RWPE2 (cell line): ENCODE measurements at places on chromosomes 3 and 15.
A peak's percentile ranks its signal among the peaks of the same experiment; 100 is the strongest.

DNA sequence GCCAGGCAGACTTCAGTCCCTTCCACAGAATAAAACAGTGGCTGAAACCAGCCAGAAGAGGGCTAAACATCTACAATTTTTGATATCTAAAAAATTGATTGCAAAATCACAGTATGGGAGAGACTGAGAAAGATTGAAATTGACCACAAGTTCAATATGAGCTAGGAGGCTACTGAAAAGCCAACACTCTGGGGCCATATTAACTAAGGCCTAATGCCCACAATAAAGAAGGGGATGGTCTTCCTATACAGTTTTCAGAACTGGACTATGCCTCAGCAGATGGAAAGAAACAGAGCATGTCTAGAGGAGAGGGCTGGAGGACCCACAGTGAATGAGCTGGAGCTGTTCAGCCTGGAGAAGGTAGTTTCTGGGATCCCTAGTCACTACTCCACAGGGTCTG, 53.2 kb downstream of the WNT7A start:
- peaks cover 6% of the 10 kb centered on the region; the same call in 1 of the 2 replicates for H3K36me3 ChIP-seq
- DNase-seq: no peak
- H3K4me1 ChIP-seq: peaks cover 45% of the 10 kb centered on the region

DNA sequence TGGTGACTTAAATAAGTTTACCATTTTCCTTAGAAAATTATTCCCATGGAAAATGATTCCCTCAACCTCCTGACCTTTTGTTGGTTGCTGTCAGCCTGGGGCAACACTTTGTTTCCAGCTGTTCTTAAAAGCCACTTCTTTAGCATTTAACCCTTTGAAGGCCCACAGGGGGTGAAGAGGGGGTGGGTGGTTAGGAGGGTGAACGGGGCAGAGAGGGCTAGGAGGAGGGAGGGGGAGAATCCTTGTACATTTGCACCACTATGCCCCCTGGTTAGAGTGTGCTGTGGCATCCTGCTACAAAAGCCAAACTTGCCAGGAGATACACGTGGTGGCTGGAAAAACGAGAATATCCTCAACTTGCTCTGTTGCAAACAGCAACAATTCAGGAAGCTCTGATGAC, 273.2 kb upstream of the RGMA start:
- no peaks in the 10 kb centered on the region for H3K4me1 ChIP-seq
- H3K36me3 ChIP-seq: no peaks in the 10 kb centered on the region
- no peak for DNase-seq

- no peak overlapping the region for H3K4me3 ChIP-seq
- H3K27ac ChIP-seq: no peak overlapping the region
- no peaks in the 10 kb centered on the region for H3K27me3 ChIP-seq
- no peak for DNase-seq
These were observed 4.7 kb upstream of the GNB4 start for GRCh38 chr3:179455954-179456353.

- H3K27me3 ChIP-seq: no peaks in the 10 kb centered on the region
- DNase-seq: no peak
- peaks cover 38% of the 10 kb centered on the region for H3K4me1 ChIP-seq
These were observed 23.0 kb downstream of the CMTM7 start for GRCh38 chr3:32414522-32415202.

DNA sequence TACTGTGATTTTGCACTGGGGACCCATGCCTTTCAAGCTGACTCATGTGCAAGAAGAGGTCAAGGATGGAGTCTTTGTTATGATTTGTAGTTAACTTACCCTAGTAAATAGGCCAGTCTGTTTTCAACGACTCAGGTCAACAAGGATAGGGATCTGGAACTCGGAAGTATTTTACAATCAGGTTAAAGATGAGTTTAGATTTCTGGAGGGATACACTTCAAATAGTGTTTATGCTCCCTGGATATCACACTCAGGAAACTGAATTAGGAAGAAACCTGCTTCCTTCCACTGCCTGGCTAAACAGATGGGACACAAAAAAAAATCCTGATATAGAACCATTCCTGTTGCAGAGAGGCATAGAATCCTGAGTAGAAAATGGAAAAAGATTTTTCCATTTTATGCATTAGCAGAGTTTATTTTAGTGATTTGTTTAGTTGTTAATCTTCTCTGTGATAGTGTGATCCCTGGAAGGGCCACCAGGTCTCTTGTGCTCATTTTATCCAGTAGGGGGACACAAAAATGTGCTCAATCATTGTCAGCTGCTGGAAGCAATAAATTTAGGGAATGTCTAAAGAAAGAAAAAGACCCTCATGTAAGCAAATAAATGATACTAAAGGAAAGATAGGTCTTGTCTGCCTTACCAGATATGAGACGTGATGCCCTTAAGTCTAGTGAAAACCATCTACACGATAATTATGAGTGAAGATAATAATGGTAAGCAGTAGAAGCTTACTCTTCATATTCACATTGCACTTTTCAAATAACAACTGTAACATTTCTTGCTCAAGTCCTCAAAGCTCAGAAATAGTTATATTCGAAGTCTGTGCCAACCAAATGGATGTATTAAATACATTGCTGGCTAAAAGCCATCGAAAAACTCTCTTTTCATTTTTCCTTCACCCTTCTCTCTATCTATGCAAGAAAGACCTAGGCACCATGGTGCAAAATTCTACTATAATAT, 452.1 kb upstream of the KCNMB2 start:
- no peaks in the 10 kb centered on the region for H3K4me1 ChIP-seq
- no peaks in the 10 kb centered on the region for H3K36me3 ChIP-seq
- no peak overlapping the region for H3K4me3 ChIP-seq

DNA sequence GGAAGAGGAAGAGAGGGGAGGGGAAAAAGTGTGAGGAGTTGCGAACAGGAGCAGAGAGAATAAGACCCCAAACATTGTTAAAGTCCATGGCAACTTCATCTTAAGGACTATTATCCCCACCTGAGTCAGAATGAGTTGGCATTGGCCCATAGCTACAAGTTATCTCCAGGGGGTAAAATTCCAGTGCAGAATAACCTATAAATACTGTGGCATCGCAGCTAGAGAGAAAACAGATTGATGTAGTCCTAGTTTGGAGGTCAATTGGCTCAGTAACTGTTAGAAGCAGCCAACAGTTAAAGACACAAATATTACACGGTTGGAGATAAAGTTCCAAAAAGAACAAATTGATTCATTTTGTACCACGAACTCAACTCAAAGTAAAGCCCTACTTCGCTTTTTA, 313.9 kb upstream of the CCDC54 start:
- no peaks in the 10 kb centered on the region for H3K4me1 ChIP-seq
- no peaks in the 10 kb centered on the region for H3K36me3 ChIP-seq
- H3K4me3 ChIP-seq: no peak overlapping the region

DNA sequence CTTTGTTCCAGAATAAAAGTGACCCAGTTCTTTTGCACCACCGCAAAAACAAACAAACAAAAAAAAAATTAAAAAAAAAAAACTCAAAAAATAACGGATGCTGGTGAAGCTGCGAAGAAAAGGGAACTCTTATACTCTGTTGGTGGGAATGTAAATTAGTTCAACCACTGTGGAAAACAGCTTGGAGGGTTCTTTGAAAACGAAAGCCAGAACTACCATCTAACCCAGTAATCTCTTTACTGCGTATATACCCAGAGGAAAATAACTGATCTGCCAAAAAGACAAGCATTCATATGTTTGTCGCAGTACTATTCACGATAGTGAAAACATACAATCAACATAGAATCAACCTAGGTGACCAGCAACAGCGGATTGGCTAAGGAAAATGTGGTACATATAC, 298.9 kb upstream of the CBLB start:
- no peak for DNase-seq
- no peak overlapping the region for H3K4me3 ChIP-seq
- H3K4me1 ChIP-seq: no peaks in the 10 kb centered on the region
- H3K27me3 ChIP-seq: no peaks in the 10 kb centered on the region
- no peak overlapping the region for H3K27ac ChIP-seq

DNA sequence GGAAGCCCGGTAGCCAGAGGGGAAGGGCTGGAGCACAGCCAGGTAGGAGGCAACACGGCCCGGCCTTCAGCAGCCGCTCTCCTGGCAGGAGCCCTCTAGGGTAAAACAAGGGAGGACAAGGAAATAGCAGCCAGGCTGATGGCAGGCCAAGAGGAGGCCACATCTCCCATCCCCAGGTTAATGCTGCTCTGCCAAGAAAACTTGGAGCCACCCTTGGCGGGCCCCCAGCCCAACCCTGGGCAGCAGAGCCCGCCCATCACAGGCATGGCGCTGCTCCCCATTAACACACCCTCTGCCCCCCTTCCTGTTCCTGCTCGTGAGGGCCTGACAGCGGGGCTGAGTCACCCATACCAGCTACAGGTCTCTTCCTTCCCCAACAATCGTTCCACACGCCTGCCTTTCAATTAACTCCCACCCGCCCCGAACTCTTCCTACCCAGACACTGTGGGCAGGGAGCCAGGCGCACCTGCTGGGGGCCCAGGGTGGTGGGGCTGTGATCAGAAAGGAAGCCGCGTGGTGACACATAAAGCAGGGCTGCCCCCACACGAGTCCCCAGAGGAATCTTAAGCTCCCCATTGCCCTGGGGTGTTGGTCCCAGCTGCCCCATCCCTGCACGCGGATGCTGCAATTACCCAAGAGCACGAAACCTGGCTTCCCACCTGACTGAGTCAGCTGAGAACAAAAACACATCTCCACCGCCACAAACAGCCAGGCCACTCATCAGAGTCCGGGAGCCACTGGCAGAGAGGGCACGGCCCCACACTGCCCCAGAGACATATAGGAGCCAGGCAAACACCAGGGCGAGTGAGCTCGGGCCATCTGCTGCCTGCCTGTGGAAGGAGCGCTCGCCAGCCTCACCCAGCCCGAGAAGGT, at the start of gene C15orf62:
C15orf62 (plus strand) TSS at position 707 of the 873 bp plus-strand sequence. CDS start 516 bp downstream, outside the sequence.
- peaks cover 18% of the 10 kb centered on the region for H3K36me3 ChIP-seq
- DNase-seq: peak; percentile 99
- H3K4me3 ChIP-seq: no peak within 1 kb of the TSS
- H3K27me3 ChIP-seq: no peaks in the 10 kb centered on the region

GRCh38 chr3:153254361-153254760, 92.3 kb downstream of the RAP2B start:
- H3K4me1 ChIP-seq: peaks cover 31% of the 10 kb centered on the region
- DNase-seq: no peak
- H3K4me3 ChIP-seq: no peak overlapping the region
- no peaks in the 10 kb centered on the region for H3K27me3 ChIP-seq
- H3K36me3 ChIP-seq: no peaks in the 10 kb centered on the region
- no peak overlapping the region for H3K27ac ChIP-seq

DNA sequence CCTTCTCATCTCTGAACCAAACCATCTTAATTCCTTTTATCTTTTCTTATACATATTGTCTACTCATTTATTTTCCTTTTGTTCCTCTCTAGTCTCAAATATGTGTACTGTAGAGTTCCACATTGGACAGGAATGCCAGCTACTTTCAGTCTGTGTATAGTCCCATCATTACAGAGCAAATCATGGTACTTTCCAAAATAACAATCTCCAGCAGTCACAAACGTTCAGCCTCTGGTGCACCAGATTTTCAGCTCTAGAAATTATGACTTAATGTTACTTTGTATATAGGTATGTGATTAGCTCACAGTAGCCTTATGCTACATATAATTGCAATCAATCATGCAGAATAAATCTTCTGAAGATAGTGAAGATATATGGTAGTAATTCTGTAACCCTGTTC, 32.5 kb upstream of the TM4SF4 start:
- H3K4me1 ChIP-seq: peaks cover 3% of the 10 kb centered on the region
- H3K27ac ChIP-seq: no peak overlapping the region
- DNase-seq: no peak

GRCh38 chr15:91985297-91985696, 131.8 kb downstream of the SLCO3A1 start:
- H3K4me1 ChIP-seq: no peaks in the 10 kb centered on the region
- H3K27me3 ChIP-seq: no peaks in the 10 kb centered on the region
- H3K4me3 ChIP-seq: no peak overlapping the region

DNA sequence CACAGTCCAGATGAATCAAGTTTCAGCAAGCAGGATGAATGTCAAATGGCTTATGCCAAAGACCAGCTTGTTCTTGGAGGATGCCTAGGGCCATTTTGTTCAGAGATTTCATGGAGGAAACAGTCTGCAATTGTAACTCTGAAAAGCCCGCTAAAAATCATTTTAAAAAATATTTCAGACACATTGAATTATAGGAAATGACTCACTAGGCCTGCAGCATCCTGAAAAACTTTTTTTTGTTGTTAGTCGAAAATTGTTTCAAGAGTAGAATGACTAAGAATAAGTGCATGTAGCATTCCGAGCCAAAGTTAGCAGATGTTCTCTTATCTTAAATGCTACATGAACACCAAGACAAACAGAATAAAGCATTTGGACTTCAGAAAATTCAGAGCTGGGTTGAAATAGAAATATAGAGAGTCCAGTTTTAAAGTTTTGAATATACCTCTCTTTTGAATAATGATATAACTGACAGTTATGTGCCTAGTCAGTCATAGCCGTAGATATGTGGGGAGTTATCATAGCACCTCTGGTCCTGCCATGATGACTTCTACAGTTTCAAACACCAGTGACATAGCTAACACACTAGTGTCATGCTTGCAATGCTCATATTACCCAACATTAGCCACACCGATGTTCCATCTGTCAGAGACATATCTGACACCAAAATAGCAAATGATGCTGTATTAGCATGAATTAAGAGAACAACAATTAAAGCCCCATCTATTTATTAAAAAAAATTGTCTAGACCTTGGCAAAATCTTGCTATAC, 1462.8 kb upstream of the GBE1 start:
- peak overlapping the region; percentile 64 for H3K27ac ChIP-seq
- no peaks in the 10 kb centered on the region for H3K27me3 ChIP-seq
- no peaks in the 10 kb centered on the region for H3K36me3 ChIP-seq
- H3K4me1 ChIP-seq: peaks cover 11% of the 10 kb centered on the region
- no peak for DNase-seq
- H3K4me3 ChIP-seq: no peak overlapping the region

DNA sequence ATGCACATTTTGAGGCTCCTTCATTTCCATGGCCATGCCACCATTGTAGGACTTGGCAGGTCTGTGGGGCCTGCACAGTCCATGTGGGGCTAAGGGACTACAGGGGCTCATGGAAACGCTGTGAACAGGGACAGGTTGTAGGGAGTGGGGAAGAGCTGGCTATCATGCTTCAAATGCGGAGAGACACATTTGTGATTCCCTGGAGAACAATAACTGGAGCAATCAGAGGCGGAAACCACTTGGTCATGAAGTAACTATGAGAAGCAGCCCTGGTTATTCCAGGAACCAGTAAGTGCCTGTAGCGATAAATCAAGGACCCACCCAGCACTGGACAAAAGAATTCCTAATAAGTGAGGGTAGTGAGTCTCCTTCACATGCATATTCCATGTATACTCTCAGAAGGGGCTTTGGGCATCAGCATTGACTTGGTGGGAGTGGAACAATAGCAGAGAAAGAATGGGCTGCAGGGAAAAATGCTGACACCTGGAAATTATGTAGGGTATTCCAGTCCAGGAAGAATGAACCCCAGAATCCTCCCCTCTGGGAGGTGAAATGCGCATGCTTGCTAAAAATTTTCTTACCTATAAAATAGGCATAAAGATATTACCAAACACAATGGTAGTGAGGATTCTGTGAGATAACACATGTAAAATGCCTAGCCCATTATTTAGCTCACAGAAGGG, 251.4 kb upstream of the ROPN1 start:
- H3K27ac ChIP-seq: no peak overlapping the region
- H3K36me3 ChIP-seq: no peaks in the 10 kb centered on the region
- DNase-seq: no peak
- no peaks in the 10 kb centered on the region for H3K27me3 ChIP-seq
